SIG-M5 (cell line): ENCODE measurements at places on chromosomes 4 and X.

DNA sequence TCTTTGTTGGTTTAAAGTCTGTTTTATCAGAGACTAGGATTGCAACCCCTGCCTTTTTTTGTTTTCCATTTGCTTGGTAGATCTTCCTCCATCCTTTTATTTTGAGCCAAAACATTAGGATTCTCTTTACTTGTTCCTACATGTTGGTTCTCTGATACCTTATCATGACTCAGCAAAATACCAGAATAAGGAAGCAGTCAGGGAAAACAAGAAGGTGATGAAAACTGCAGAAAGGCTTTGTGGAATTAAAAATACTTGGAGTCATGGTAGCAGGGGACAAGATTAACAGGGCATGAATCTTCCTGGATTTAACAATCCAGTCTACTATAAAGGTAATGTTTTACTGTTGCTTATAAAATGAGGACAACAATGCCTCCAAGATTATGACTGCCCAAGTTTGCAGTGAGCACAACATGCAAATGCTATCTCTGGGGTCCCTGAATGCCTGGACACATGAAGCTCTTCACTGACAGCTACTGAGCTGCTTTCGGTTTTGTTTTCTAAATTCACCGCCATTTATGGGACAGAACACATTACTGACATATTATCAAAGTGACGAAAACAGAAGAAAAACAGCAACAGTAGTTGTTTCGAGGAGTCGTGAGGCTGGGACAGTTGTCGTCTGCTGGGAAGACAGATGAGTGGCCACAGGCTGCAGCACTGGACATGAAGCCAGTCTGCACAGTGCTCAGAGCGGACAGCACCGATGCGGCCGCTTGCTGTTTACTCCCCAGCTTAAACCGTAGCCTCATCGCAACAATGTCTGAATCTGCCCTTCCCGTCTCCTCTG lies 174.5 kb upstream of the DKK2 start:
- no peak for DNase-seq

DNA sequence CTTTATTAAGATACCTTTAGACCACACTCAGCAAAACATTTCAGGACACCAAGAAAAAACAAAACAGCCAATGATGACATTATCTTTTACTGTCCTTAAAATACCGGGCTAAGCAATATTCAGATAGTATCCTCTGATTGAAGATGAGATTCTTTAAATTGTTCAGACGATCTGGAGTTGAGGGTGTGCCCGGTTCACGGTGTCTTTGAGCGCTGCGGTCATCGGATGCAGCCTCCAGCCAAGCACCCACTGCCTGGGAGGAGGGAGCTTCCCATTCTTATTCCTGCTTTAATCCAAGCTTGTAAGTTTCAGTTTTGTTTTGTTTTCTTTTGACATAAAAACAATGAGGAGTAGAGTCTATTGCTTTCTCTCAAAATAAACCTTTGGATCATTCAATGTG lies 14.1 kb downstream of the FAM149A start:
- DNase-seq = no peak

DNA sequence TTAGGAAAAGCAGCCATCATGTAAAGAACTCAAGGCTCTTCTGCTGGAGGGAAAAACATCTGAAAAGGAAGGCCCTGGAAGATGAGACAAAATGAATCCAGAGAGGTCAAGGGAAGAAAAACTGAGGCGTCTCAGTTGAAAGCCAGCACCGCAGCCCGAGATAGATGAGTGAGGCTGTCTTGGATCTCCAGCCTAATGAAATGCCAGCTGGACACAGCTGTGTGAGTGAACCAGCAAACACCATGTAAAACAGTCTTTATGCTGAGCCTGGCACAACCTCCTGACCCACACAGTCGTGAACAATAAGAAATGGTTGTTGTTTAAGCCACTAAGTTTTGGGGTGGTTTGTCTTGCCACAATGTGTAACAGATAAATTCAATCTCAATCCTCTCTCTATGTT lies 48.6 kb upstream of the RASL11B start:
- DNase-seq = no peak

DNA sequence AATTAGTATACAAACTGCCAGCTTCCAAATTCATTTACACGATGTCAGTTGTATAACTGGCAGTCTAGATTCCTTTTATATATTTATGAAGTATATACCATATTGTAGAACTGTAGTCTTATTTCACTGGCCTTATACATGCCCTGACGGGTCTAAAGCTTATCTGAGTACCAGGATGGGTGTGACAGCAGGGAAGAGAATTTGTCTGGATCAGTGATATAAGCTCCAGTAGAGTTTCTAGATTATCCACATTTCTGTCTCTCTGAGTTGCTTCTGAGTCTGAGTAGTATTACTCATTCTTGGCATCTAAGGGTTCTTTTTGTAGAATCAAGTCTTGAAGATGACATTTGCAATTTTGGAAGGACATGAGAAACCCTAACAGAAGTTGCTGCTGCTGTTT lies 101.3 kb downstream of the RPA4 start:
- DNase-seq = no peak

- DNase-seq = no peak
Measured at GRCh38 chrX:37745354-37745753, 34.5 kb upstream of the CYBB start.

DNA sequence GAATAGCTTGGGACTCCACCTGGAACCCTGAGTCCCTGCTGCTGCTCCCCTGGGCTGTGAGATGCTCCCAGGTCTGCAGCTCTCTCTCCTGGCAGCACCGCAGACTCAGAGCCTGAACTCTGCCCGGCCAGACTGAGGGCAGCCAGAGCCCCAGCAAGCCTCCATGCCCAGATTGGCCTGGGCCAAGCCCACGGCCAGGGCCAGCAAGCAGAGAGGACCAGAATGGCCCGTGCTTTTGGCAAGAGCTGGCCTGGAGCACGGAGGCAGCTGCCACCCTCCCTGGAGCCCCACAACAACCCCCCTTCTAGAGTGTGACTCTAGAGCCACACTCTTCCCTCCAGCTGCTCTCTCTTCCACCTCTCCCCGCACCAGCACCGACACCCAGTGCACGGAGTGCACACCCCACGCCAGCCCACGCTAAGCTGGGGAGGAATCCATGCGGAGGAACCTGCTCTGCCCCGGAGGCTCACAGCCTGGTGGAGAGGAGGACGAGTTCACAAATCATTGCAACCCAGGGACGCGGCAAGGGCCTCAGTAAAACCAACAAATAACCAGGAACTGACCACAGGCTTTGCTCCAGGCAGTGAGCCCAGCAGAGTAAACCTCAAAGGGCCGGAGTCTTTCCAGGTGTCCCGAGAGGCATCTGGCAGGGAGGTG lies 110.3 kb downstream of the HMX1 start:
- DNase-seq = no peak

DNA sequence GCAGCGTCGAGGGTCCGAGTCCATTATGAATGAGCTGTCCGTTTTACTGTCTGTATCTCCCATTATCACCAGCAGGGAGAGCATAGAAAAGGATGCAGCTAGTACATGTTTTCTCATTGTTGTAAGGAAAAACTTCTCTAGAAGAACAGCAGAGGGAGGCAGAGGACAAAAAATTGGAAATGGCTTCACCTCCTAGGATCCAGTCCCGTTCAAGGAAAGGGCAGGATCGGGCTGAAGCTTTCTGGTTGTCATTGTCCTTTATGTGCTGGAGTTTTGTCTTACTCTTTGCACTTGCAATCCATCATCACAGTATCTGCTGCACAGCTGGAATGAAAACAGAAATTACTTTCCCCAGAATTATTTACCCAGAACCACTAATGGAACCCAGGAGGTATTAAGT lies 14.7 kb downstream of the NDP start:
- no peak for DNase-seq

DNA sequence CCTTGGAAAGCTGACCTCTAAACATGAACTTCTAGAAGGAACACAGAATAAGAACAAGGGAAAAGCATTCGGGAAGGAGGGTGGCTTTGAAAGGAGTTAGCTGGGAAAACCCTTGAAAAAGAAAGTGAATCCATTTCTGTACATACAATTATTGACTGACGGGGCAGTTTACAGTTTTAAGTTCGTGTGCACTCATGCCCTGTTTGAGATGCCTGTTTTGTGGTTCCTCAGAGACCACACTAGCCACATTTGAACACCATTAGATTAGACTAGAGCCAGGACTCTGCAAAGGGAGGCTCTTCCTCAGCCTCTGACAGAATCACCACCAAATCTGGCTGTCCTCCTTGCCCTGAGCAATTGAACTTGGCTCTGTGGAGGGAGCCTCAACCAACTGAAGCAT lies 158.3 kb downstream of the PALLD start:
- no peak for DNase-seq

GRCh38 chr4:61411241-61411640 lies 211.1 kb downstream of the ADGRL3 start:
- DNase-seq = no peak

DNA sequence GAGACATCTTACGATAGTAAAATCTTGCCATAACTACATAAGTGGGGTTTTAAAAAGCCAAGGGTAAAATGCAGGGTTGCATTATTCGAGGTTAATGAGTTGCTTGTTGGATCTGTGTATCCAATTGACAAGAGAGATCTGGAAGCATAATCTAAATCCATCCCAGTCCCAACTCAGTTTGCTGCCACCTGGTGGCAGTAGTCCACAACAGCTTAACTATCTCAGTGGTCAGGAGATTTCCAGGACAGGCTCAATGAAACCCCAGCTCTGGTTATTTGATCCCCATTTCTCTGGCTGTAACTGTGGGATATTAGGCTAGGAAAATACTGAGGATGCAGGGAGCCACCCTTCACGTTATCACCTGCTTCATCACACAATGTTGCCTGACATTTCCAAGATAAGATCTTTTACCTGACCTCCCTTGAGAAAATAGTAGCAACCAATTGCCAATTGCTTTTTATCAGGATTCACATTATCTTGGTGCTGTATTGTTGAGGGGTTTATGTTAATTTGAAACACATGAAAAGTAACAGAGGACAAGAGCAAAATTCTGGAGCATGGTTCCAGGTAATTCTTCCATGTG lies 88.2 kb upstream of the TNIP3 start:
- DNase-seq = no peak

- DNase-seq = no peak
Measured at GRCh38 chr4:107366016-107366735, 330.1 kb upstream of the DKK2 start.

- no peak for DNase-seq
Measured at GRCh38 chr4:93433840-93434239, 394.7 kb upstream of the ATOH1 start.

- no peak for DNase-seq
Measured at GRCh38 chrX:130083656-130084382, 26.5 kb downstream of the ELF4 start.

DNA sequence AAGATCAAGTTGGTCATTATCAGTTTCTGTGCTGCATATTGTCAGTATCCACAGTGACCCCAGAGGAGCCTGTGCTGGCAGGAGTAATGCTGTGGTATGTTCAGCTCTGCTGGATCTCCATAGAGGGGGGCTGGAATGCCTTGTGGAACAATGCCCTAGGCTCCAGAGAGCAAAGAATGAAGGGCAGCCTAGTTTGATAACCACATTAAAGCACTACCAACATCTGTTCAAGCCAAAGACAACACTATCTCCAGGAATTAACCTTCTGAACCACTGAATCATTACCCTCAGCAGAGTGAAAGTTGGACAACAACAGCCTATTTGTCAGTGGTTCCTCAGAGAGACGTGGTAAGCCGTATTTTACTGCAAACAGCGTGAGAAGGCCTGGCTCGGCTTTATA lies 192.3 kb upstream of the CXorf66 start:
- DNase-seq = no peak

DNA sequence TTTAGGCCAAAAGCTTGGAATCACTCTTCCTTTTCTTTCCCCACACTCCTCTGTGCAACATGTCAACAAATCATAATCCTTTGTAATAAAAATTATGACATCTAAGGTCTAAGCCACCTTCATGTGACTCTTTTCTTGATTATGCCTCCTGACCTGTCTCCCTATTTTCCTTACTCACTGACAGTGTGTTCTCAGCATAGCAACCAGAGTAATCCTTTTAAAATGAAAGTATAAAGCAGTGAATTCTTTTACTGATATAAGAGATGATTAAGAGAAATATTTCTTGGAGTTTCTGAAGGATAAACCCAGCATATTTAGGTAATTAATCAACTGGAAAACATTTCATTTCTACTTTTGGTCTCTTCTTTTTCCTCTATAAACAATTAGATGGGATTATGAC lies 44.7 kb downstream of the USO1 start:
- no peak for DNase-seq

DNA sequence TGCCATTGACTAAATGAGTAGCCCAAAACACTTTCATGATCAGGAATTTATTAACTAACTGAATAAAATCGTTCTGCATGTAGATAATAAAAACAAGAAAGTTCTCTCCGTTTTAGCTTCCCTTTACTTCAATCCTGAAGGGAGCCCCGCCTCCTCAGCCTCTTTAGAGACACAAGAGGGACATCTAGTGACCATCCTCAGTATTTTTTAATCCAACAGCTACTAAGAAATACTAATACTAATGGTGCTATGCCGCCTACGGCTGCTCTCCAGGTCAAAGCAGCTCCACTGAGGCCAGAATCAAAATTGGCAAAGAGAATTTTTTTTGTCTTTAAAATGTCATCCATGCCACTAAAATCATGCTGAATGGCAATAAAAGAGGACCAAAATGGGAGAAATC lies 3.2 kb upstream of the PCDH19 start:
- DNase-seq = no peak

GRCh38 chr4:11514779-11515419 lies 86.2 kb upstream of the HS3ST1 start:
- DNase-seq = no peak

DNA sequence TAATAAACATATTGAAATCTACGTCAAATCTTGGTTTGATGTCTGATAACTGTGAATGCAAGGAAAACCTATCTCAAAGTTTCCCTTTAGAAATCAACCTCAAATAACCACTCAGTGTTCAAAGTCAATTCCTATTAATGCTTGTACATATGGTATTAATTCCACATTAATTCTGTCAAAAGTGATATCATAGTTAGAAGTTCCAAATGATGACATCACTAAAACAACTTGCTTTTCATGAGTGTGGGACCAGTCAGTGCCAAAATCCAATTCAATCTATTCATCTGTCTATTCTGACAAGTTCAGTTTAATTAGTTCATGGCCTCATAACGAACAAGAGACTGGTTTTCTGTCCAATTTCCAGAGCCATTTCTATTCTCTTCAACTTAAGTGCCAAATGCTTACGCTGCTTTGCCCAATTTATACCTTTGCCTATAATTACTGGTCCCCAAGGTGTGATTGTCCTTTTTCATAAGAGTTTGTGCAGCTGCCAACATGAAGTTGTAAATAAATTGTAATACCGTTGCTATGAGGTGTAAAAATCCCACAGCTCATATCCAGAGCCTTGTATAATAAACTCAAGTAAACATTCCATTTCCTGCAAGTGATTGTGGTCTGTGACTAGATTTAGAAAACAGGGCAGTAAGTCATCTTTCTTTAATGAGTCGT lies 476.2 kb downstream of the RAB28 start:
- no peak for DNase-seq

DNA sequence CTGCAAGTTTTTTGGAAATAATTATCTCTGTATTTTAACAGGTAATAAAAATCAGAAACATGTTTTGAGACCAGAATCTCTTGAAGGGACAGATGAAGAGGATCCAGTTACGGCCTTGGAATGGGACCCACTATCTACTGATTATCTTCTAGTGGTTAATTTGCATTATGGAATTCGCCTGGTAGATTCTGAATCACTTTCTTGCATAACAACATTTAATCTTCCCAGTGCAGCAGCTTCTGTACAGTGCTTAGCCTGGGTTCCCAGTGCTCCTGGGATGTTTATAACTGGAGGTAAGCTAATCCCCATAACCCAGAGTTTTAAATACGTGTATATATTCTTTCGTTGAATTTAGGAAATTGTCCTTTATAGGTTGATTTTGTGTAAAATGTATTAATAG lies 59.4 kb downstream of the WDR17 start:
- DNase-seq = no peak

- no peak for DNase-seq
Measured at GRCh38 chrX:10085223-10085622, 71.6 kb upstream of the CLCN4 start.

GRCh38 chr4:40622913-40623312 lies 6.8 kb downstream of the RBM47 start:
- DNase-seq = no peak
